Type B pancreatic cell (in vitro differentiated cells): ENCODE measurements at places on chromosomes 3 and 15.
A peak's percentile ranks its signal among the peaks of the same experiment; 100 is the strongest.

DNA sequence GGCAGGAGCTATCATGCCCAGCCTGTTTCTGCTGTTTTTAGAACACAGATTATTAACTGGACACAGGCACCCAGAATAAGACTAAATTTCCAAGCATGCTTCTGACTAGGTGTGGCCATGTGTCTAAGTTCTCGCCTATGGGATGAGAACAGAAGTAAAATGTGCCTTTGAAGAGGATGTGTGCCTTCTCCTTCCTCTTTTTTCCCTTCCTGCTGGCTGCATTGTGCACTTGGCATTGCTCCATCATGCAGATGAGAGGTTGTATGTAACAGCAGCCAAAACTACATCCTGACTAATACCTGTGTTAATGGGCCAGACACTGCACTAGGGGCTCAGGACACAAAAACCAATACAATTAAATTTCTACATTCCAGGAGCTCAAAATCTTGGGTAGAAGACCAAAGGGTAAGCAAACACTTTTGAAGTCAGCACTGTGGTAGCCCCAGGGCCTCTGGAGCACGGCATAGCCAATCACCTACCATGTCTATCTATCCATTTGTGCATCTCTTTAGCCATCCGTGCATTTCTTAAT lies 40.9 kb upstream of the RNU6-1 start:
- DNase-seq, result no peak

DNA sequence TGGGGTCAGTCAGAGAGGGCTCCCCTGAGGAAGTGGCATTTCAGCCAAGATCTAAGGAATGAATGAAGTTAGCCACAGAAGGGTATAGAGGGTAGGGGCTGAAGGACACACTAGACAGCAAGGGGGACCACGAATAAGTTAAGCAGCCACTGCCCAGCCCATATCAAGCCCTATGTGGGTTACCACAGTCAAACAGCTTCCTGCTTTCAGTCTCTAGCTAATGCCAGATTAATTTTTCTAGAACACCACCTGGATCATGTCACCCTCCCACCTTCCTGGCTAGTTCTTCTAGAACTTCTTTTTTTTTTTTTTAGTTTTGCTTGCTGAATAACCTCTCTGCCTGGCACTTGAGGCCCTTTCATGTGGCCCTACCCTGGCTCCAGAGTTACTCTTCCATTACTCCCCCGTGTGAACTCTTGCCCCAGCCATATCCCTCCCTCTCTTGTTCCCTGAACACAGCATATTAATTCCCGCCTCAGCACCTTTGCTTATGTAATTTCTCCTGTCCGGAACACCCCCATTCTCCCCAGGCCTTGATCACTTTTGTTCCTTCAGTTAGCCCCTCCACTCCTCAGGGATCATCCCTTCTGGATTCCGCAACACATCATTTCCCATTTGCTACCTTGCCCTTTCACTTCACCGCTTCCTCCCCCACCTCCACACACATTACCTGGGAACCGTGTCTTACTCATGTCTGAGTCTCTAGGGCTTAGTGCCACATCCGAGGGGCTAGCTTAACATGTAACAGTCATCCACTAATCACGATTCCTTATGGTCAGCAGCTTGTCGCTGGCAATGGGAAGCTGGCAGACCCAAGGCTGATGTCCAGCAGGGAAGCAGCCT lies 20.6 kb upstream of the BNC1 start:
- no peak for DNase-seq

GRCh38 chr3:5162102-5162501 lies 25.4 kb upstream of the EDEM1 start:
- no peak for DNase-seq

DNA sequence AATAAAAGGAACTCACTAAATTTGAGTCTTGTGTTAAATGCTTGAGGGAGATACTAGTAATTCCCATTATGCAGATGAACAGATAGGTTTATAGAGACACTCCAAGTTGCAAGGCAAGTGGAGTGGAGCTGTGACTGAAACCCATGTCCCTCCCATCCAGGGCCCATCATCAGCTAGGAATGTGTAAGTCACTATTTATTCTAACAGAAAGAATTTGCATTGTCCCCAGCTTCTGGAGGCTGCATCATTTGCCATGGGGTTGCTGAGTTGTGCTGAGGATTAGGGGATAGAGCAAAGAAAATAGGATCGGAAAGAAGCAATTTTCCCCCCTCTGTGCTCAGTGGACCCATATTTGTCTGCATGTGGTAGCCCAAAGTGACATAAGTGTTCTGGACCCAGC lies 197.4 kb upstream of the RGMA start:
- no peak for DNase-seq

- no peak for DNase-seq
Measured at GRCh38 chr3:23835087-23835486, 29.3 kb downstream of the UBE2E1 start.

DNA sequence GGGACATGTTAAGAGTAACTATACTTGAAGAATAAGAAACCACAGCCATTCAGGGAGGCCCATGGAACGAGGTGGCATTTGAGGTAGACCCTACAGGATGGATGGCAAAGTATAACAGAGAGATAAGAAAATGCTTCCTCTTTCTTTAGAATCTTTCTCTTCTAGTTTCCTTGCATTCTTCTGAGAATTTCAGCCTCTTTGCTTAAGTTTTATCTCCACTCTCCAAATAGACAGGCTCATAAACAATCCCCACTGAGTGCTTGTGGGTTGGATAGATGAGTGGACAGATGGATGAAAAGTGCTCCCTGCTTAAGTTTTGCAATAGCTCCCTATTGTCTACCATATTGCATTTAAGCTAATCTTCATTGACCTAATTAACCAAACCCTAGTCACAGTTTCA lies 103.7 kb downstream of the MEX3B start:
- no peak for DNase-seq

- DNase-seq, result no peak
Measured at GRCh38 chr3:69326855-69327300, 59.0 kb downstream of the FRMD4B start.

GRCh38 chr3:157279237-157279636 lies 119.3 kb upstream of the CCNL1 start:
- no peak for DNase-seq

DNA sequence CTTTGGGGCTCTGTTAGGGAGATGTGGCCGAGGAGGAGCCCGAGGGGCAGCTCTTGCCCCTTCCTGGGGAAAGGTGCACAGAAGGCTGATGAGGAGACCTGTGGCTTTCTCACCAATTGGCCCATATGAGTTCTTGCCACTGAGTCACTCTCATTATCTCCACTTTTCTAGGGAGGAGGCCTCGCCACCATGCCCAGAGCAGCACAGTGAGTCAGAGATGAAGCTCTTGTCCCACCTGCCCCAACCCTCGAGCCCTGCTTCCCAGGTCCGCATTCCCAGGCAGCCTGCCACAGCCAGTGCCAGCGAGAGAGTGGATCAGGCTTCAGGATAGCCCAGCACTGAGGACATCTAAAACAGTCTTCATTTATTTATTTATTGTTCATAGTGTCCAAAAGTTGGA lies 53.5 kb downstream of the AMOTL2 start:
- peak; percentile 42 for DNase-seq

DNA sequence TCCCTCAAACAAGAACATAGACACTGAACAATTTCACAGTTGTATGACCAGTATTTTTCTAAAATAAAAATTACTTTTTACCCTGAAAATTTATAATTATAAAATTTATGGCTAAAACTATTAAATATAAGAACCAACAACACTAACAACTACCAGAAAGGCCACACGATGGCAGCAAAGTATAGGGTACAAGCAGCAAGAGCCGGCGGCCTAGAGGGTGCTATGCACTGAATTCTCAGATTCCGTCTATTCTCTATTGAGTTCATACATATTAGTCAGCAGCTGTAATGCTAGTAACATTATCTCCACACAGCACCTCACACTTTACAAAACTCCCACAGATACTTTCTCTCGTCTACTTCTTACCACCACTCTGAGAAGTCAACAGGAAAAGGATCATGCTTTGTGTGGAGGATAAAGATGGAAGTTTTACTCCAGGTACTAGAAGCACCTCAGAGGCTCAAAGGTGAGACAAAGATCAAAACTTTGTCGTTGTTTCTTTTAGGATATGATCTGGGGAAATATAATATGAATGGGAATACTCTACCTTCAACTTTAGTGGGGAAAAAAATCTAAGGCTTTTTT lies 160.5 kb downstream of the FGF12 start:
- DNase-seq, result no peak
